ENCODE measurements at places on chromosomes 3 and 15.
A peak's percentile ranks its signal among the peaks of the same experiment; 100 is the strongest.

DNA sequence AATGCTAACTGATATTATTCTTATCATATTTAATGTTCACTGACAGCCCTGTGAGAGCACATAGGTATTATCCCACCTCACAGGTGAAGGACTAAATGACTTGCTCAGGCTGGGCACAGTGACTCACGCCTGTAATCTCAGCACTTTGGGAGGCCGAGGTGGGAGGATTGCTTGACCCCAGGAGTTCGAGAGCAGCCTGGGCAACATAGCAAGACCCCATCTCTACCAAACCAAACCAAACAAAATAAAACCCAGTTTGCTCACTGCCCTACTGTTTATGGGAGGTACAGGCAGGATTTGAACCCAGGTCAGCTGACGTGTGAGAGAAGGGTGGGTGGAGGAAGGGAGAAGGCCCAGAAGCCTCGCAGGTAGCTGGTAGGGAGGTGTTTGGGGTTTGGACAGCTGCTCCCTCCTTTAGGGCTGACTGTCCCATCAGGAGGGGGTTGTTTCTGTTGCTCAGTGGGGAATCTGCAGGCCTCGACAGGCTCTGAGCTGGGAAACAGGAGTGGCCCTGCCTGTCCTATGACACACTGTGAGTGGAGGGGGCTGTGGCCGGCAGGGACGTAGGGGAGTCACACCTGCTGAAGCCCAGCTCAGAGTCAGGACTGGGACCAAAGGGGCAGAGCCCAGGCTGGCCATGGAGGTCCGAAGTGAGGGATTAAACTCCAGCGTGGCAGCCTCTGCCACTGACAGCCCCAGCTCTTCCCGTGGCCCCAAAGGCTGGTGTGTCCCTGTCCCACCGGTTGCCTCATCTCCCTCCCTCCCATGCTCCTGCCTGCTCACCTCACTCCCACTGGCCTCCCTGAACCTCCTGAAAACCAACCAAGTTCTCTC lies 25.3 kb downstream of the BHLHE40 start:
- no peak for DNase-seq

- DNase-seq: no peak
Measured at GRCh38 chr3:51397392-51397791, 6.3 kb downstream of the RBM15B start.

- peak; percentile 34 for DNase-seq
Measured at GRCh38 chr15:80059786-80060355, 395 bp downstream of the ZFAND6 start.

GRCh38 chr3:32733631-32734229 lies 48.7 kb downstream of the CNOT10 start:
- no peak for DNase-seq

- DNase-seq: no peak
Measured at GRCh38 chr3:49718858-49719213, 648 bp downstream of the AMIGO3 start.

- DNase-seq: no peak
Measured at GRCh38 chr15:80949756-80950155, 39.9 kb downstream of the MESD start.

DNA sequence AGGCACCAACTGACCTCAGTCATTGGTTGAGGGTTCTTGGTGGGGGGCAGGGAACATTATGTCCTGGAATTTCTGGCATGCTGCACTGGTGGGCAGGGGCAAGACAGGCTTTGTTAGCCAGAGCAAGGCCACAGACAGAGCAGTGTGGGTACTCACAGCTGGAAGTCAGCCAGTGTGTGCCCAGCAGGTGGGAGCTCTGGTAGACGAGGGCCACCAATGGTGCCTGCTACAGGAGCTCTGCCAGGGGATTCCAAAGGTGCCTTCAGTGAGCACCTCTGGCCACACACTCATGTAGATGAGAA lies 31.3 kb downstream of the CYP8B1 start:
- DNase-seq: no peak

GRCh38 chr15:65399997-65400396 lies 22.2 kb upstream of the IGDCC3 start:
- no peak for DNase-seq

DNA sequence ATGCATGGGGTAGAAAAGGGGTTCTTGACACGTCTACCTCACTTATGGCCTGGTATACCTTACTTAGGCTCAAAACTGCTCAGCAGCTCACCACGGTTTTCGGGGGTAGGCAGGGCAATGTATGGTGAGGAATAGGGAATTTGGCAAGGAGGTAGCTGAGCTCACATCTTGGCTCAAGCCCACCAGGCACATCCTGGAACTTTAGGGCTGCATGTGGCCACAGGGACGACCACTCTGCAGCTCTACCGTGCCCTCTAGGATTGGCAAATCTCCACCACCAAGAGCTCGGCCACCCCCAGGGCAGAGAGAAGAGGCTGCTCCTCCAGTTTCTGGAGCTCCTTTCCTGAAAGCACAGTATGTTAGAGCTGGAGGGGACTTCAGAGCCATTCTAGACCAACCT lies 69.7 kb downstream of the MRPL46 start:
- DNase-seq: no peak

Data from stimulated activated CD4-positive, alpha-beta T cell treated with anti-CD3 and anti-CD28 coated beads, Interleukin-12 subunit alpha, Interleukin-12 subunit beta, amount 100 ng/mL, for 48 hours (primary cell).